ENCODE measurements at places on chromosomes 11 and 22.

GRCh38 chr11:106470230-106470629 is 392.8 kb downstream of the AASDHPPT start:
- no peak for DNase-seq

DNA sequence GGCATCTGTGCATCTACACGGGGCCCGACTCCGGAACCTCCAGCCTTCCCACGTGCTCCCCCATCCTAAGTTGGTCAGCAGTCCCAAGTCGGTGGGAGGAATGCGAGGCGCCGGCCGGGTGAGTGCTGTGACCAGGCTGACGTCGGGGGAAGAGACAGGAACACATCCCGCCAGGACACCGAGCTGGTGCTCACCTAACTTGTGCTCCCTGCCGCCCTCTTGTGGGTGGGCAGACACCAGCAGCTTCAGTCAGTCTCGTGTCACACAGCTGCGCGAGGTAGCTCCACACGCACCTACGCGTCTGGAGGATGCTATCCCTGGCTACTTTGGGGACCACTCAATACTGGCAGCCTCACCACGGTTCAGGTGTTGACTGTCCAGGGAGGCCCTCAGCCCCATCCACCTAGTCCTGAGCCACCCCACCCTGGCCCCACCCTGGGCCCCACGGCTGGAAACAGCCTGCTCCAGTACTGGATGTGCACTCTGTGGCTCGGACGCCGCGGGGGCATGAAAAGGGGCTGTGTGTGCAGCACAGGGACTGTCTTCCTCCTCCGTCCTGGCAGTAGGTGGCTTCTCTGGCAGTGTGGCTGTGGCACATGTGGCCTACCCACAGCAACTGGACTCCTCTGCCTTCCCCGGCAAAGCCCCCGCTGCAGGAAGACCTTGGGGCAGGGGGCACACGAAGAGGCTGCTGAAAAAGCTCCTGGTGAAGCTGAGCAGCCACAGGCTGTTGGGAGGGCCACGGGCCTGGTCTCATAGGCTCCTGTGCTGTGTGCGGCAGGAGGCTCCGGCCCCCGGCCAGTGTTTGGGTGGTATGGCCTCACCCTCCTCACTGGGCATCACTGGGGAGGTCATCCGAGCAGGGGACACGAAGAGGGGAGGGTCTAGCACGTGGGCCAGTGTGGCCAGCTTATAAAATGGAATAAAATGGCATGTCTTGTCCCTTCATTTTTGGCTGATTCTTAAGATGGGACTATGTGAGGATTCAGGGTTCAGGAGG is 11.2 kb upstream of the BID start:
- peak; percentile 75 for DNase-seq

DNA sequence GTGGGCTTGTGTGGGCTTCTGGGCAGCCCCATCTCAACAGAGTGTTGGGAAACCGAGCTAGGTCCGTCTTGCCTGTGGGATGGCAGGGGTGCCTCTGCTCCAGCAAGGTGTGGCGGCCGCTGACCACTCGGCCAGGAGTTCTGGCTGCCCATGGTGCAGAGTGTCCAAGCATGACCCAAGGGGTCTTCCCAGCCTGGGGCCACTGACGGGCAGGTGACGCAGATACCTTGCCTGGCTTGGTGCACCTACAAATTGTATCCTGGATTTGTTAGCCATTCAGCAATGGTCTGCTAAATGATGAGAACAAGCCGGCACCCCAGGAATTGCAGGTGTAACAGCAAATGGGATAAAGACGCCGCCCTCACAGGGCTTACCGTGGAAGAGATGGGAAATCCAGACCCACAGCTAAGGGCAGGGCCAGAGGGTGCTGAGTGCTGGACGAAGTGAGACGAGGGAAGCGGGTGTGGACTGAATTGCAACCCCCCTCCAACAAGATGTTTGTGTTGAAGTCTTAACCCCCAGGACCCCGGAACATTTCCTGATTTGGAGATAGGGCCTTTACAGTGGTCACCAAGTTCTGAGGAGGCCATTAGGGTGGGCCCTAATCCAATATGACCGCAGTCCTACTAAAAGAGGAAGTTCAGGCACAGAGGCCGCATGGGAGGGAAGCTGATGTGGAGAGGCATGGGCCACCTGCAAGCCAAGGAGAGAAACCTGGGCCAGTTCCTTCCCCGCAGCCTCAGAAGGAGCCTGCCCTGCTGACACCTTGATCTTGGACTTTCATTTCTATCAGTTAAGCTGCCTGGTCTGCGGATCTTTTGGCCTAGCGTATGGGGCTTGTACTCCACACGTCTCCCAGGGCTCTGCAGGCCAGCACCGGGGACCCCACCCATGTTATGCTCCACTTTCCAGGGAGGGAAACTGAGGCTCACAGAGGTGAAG is 45.2 kb upstream of the LINC01488 start:
- no peak for DNase-seq

GRCh38 chr22:47678636-47679287 is 916.3 kb downstream of the TBC1D22A start:
- DNase-seq, result no peak

- no peak for DNase-seq
Measured at GRCh38 chr22:22772396-22772795, 115.2 kb upstream of the IGLL5 start.

DNA sequence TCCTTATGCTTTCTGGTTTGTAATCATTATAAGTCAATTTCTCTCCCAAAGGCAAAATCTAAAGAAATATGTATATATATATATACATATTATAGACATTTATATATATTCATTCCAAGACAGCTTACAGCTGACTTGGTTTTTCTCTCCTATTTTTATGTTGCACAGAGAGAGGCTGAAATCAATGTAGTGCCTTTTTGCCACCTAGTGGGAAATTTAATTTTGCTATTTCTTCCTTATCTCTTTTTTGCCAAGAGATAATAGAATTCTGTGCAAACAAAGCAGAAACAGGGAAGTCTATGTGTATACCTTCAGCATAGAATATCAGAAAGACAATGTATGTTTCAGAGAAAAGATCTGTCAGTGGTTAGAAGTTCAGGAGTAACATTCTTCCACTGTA is 186.0 kb upstream of the ANO5 start:
- no peak for DNase-seq

- DNase-seq, result no peak
Measured at GRCh38 chr22:29948385-29948769, 65.4 kb downstream of the MTMR3 start.

GRCh38 chr11:117646411-117646810 is 150.6 kb downstream of the DSCAML1 start:
- no peak for DNase-seq

Data from CD4-positive, alpha-beta T cell treated with Interleukin-2 at 100 ng/mL for 4 hours (primary cell).